ENCODE measurements at places on chromosomes 6 and 20. TPM values are rescaled to one million over a fixed set of nuclear protein-coding genes. Genes with fewer than 3 reads are reported as not detected.

The CST3 gene
- total RNA-seq = 383 TPM

The SAMD3 gene
- total RNA-seq = 5.1 TPM

The UBE3D gene
- 7.4 TPM for total RNA-seq

The VPS52 gene
- total RNA-seq = 42.8 TPM

Measured in smooth muscle cell of trachea (primary cell).